ENCODE measurements at places on chromosomes 4 and X. TPM values are rescaled to one million over a fixed set of nuclear protein-coding genes. Genes with fewer than 3 reads are reported as not detected.

CHRNA9 gene
- not detected for total RNA-seq

UNC5C gene
- 2.5 TPM for total RNA-seq

CRMP1 gene
- total RNA-seq, result not detected

ALPK1 gene
- total RNA-seq, result 38.3 TPM

NEIL3 gene
- 4.0 TPM for total RNA-seq

CMC4 gene
- total RNA-seq, result 11.6 TPM

SLC2A9 gene
- total RNA-seq, result 2.8 TPM

RUFY3 gene
- 77.2 TPM for total RNA-seq

AP1AR gene
- total RNA-seq, result 20.7 TPM

ZNF157 gene
- under 0.01 TPM for total RNA-seq

KDR gene
- total RNA-seq, result under 0.01 TPM

FAM9B gene
- total RNA-seq, result not detected

HMGN5 gene
- total RNA-seq, result 1.6 TPM

HPGDS gene
- total RNA-seq, result not detected

RAB9B gene
- 0.73 TPM for total RNA-seq

AFAP1 gene
- 36.1 TPM for total RNA-seq

LNX1 gene
- 0.99 TPM for total RNA-seq

RENBP gene
- 1.5 TPM for total RNA-seq

PABPC1L2A gene
- total RNA-seq, result not detected

NHSL2 gene
- total RNA-seq, result 19.8 TPM

EDA gene
- total RNA-seq, result 0.73 TPM

ADH1A gene
- total RNA-seq, result not detected

SMPX gene
- total RNA-seq, result not detected

ZGRF1 gene
- 3.0 TPM for total RNA-seq

ERAS gene
- total RNA-seq, result not detected

SOWAHB gene
- total RNA-seq, result 0.17 TPM

ADGRL3 gene
- not detected for total RNA-seq

STATH gene
- not detected for total RNA-seq

DUSP21 gene
- not detected for total RNA-seq

RHOH gene
- total RNA-seq, result not detected

C1QTNF7 gene
- 0.50 TPM for total RNA-seq

KIT gene
- total RNA-seq, result 0.83 TPM

TSPAN6 gene
- 34.1 TPM for total RNA-seq

NSUN7 gene
- total RNA-seq, result not detected

PTPN13 gene
- total RNA-seq, result 68.5 TPM

PRSS48 gene
- total RNA-seq, result not detected

C4orf51 gene
- total RNA-seq, result not detected

NUDT10 gene
- total RNA-seq, result 5.2 TPM

VSIG1 gene
- not detected for total RNA-seq

GPR78 gene
- not detected for total RNA-seq

ADH1C gene
- total RNA-seq, result 5.5 TPM

HELT gene
- not detected for total RNA-seq

PLAC1 gene
- 2.2 TPM for total RNA-seq

CFAP299 gene
- 8.1 TPM for total RNA-seq

FMR1NB gene
- total RNA-seq, result not detected

All from smooth muscle cell of trachea (primary cell).